ENCODE measurements at places on chromosomes 3 and 15.

DNA sequence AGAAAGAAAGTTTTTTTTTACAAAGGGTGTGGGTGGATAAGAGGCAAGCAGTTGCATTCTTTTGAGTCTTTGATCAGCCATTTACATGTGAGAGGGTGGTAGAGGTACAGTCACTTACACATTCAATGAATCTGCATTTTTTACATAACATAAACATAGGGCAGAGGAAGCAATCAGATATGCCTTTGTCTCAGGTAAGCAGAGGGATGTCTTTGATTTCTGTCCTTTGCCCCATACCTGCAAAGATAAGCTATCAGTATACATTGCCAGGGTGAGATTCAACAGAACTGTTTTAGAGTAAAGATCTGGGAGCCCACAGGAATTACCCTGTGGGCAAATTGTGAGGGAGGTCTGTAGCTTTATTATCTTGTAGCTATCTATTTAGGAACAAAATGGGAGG lies 5.4 kb upstream of the PPP1R2 start:
- no peak for DNase-seq

GRCh38 chr3:124707656-124708062 lies 22.6 kb upstream of the UMPS start:
- no peak for DNase-seq

- DNase-seq = peak; percentile 58
Observed at GRCh38 chr3:43620831-43621655, 768 bp downstream of the ANO10 start.

DNA sequence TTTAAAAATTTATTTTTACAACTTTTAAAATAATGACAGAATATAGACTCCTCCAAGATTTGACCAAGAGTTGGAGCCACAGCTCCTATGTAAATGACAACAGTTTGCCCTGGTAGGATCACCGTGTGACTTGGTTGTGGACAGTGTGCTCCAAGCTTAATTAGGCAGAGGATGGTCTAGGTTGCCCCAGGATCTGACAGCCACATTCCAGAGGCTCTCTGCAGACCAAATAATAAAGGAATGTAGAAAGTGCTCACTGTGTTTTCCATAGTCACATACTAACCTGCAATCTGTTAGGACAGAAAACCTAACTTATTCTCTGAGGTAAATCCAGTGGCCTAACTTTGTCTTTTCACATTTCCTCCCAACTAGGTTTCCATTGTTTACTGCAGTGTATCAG lies 59.0 kb downstream of the GPD1L start:
- no peak for DNase-seq

DNA sequence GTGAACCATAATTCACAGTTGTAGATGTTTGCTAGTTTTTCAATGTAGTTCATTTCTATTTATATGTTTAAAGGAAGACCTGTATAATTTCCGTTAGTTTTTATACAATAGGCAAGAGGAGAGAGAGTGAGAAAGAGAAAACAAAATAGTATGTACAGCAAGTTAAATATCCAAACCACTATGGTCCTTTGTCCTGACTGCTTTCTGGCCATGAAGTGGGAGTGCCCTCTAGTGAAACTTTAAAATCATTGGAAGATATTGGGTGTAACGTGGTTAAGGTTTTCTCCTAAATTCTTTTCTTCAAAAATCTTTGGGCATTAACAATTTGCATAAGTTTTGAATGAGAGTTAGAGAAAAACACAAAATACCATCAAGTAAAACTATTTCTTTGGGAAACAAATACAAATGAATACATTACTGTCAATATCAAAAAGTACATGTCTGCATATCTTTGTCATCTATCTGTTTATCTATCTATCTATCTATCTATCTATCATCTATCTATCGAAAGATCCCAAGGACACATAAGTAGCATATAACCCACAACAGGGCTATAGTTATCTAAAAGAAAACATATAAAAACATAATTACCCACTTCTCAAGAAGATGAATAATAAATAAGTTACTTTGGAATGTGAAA lies 534.6 kb upstream of the ATP11B start:
- DNase-seq = peak; percentile 25

DNA sequence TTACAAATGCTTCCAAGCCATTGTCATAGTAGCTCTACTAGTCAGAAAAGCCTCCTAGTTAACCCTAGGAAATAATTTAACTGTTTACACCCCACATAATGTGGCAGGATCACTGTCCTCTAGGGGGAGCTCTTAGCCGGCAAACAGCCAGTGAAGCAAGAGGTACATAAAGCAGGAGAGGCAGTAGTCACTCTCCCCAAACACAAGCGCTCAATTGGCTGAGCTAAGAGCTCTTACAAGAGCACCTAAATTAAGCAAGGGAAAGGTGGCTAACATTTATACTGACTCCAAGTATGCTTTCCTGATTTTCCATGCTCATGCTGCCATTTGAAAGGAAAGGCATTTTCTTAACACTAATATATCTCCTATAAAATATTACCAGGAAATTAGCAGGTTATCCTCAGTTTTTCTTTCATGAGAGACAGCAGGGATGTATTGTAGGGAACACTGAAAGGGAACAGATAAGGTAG lies 37.6 kb downstream of the NCEH1 start:
- DNase-seq = peak; percentile 79

GRCh38 chr15:27744641-27745040 lies 354.5 kb downstream of the OCA2 start:
- DNase-seq = no peak

DNA sequence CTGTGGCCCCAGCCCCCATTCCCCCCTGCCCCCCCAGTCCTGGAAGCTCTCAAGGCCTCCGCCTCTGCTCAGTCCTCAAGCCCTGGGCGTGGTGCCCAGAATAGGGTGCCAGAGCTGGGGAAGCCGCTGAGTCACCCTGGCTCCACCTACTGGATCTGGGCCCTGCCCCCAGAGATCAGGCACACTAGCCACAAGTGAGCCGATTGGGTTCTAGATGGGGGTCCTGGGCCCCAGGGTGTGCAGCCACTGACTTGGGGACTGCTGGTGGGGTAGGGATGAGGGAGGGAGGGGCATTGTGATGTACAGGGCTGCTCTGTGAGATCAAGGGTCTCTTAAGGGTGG lies 5.7 kb downstream of the EIF4G1 start:
- DNase-seq = peak; percentile 65

DNA sequence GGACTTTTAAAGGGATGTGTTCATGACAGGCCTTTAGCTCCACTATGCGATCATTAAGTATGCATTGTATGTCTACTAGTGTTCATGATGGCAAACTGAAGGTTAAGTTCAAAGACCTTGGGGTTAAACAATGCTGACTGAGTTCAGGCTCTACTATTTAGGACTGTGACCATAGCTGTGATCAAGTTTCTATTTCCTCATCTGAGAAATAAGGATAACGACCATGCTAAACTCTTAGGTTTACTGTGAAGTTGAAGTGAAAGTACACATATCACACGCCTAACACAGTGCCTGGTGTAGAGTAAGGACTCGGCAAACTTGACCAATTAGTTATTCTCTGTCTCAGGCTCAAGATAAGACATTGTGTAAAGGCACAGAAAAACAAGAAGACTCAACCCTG lies 243.2 kb downstream of the MBNL1 start:
- DNase-seq = no peak

- no peak for DNase-seq
Observed at GRCh38 chr3:49300595-49300994, 23.6 kb upstream of the C3orf62 start.

- DNase-seq = no peak
Observed at GRCh38 chr3:172082269-172082668, 42.9 kb downstream of the FNDC3B start.

DNA sequence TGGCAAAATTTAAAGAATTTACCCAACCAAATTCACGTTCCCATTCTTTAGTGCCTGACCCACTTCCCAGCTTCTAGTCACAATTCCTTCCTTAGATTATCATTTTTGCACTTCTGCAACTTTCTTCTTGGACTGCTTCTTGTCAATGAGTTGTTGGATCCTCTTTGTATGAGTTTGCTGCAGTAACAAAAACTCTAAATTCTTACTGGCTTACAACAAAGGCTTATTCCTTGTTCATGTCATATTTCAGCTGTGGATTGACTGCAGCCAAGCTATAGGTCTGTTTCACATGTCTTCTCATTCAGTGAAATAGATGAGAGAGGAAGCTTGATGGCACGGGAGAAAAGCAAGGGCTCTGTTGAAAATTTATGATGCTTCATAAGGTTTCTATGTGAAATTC lies 50.4 kb upstream of the TGFBR2 start:
- DNase-seq = no peak

GRCh38 chr3:147656023-147656422 lies 246.9 kb downstream of the ZIC1 start:
- no peak for DNase-seq

GRCh38 chr15:68785541-68785940 lies 35.2 kb downstream of the ANP32A start:
- no peak for DNase-seq

GRCh38 chr3:78141269-78141668 lies 1101.4 kb downstream of the ROBO2 start:
- DNase-seq = no peak

DNA sequence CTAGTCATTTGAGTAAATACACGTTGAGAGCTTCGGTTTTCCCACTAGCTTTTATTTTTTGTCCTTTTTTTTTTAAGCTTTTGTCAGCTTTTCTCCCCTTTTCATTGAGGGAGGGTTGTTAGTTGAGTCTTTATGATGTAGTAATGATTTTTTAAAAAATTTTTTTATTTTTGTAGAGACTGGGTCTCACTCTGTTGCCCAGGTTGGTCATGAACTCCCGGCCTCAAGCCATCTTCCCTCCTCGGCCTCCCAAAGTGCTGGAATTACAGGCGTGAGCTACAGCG lies 688 bp downstream of the ZSCAN2 start:
- DNase-seq = no peak

GRCh38 chr3:99928771-99929744 lies 111.4 kb downstream of the CMSS1 start:
- no peak for DNase-seq

GRCh38 chr3:170044795-170045244 lies 7.0 kb downstream of the GPR160 start:
- no peak for DNase-seq

DNA sequence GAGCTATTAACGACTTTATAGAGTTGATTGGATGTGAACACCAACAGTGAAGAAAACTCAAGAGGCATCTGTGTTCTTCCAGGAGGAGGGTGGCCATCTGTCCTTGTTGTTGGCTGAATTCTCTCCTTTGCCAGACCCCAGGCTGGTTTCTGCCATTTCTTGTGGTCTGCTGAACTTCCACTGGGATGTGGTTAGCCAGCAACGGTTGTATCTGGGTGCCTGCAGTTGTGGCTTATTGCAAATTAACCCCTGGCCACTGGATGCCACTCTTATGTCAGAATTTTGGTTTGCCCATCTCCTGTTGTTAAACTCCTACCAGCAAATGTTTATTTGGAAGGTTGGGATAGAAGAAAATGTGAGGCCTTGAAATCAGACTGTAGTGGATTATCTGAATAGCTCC lies 163.6 kb upstream of the TBC1D5 start:
- peak; percentile 51 for DNase-seq

- no peak for DNase-seq
Observed at GRCh38 chr15:90585863-90586262, 56.1 kb downstream of the CRTC3 start.

DNA sequence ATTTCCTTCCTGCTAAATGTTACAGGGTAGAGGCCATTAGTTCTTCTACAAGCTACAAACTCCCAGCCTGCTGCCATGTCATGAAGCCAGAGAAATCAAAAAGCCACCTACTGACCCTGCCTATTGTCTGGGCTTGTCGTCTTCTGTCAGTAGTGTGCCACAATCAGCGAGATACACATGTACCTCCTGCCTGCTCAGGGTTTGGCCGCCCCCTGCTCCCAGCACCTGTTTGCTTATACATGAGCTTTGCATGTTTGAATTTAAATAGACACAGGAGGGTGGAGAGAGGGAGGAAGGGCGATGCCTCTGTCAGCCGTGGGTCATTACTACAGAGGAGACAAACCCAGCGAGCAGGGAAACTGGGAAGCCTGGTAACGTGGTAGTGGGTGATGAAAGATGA lies 106.1 kb downstream of the ROBO2 start:
- no peak for DNase-seq

GRCh38 chr15:85755471-85755870 lies 39.3 kb downstream of the KLHL25 start:
- DNase-seq = no peak

DNA sequence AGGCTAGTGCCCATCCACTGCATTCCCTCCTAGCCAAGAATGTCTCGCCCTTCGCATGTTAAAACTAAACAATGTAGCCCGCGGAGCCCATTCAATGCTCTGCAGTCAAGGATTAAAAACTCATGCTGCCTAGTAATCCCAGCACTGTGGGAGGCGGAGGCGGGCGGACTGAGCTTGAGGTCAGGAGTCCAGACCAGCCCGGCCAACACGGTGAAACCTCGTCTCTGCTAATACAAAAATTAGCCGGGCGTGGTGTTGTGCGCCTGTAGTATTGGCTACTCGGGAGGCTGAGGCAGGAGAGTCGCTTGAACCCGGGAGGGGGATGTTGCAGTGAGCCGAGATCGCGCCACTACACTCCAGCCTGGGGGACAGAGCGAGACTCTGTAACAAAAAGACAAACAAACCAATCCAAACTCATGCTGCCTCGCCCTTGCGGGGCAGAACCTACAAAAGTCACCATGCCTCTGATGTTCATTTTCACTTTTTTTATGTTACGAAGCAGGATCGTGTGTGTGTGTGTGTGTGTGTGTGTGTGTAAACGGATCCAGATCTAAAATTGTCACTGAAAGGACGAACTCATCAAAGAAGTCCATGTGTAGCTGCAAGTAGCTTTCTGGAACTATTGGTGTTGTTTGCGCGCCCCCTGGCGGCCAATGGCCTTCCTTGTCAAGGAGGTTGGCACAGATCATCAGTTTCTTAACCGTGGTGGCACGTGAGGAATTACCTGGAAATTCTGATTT lies 54.8 kb upstream of the SPESP1 start:
- peak; percentile 90 for DNase-seq

- no peak for DNase-seq
Observed at GRCh38 chr15:89321521-89322410, 12.9 kb downstream of the POLG start.

DNA sequence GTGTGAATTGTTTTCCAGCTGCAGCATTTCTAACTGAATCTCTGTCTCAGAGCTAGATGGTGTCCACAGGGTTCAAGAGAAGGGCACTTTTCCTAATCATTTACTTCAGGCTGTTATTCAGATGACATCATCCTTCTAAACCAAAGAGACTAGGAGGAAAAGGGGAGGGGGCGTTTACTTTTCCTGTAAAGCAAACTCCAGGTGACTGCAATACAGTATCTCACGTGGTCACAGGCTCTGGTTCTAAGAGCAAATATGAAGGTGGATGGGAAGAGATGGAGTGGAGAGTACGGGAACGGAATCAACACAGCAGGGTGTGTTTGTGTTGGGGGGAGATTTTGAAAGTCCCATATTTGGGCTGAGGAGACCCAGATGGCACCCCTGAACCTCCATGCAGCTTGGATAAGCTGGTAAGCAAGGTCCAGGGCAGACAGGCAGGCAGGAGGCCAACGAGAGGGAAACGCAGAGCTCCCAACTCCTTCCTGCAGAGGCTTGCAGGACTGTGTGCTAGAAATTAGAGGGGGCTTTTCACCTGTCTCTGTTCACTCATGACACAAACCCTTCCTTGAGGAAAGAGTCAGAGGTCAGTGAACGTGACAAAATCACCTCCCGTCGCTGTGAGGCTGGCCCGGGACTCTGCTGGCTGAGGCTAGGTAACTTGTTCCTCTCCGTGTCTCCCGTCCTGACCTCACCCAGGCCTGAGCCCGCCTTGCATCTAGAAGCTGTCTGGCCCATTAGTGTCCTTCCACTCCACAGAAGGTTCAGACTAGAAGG lies 151.2 kb downstream of the OPA1 start:
- DNase-seq = peak; percentile 0
